Activated T-helper 2 cell treated with anti-CD3 and anti-CD28 coated beads, Interferon-gamma antibody, Interleukin-2, Interleukin-4, amounts not matched to agents 10 μg/mL and 5 μg/mL and 100 μg/mL, durations not matched to agents 14 hours and 24 hours and 36 hours (primary cell): ENCODE measurements at places on chromosomes 3 and 15.

DNA sequence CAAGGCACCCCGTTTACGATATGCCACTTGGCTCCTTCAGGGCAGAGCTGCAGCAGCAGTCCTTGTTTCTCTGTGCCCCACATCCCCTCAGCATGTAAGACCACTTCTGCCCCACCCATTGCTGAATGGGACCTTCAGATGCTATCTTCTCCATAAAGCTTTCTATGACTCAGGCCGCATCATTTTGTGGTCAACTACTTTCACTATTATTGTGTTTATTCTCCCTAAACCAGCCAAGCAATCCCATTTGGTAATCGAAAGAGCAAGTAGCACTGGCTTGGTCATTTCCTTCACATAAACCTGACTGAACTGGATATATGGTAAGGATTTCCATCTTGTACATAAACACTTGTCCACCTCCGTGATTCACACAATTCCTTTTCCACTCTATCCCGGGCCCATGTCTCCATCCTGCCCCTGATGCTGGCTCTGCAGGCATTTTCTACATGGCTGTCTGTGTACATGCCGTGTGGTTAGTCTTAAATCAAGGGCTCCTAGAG, 25.7 kb downstream of the LIPC start:
- DNase-seq = peak; percentile 54
- peaks cover 78% of the 10 kb centered on the region for H3K4me1 ChIP-seq
- H3K27ac ChIP-seq = peak overlapping the region; percentile 91
- H3K36me3 ChIP-seq = no peaks in the 10 kb centered on the region

DNA sequence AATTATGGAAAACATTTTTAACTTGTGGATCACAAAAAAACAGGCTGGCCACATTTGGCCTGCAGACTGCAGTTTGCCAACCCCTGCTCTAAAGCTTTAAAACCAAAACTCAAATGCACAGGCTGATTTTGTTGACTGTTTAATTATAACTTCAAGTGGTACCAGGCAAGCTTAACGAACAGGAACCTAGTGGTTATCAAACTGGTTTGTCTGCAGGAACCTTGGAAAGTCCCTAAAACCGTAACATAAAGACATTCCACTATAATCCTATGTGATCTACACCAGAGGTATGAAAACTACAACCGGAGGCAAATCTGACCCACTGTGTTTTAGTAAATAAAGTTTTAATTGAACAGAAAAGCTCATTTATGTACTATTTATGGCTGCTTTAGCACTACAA, 52.4 kb downstream of the TBL1XR1 start:
- peaks cover 22% of the 10 kb centered on the region for H3K36me3 ChIP-seq
- no peaks in the 10 kb centered on the region for H3K27me3 ChIP-seq
- H3K4me3 ChIP-seq = peak overlapping the region; percentile 61
- peaks cover 63% of the 10 kb centered on the region for H3K4me1 ChIP-seq
- DNase-seq = no peak
- H3K27ac ChIP-seq = peak overlapping the region; percentile 86

DNA sequence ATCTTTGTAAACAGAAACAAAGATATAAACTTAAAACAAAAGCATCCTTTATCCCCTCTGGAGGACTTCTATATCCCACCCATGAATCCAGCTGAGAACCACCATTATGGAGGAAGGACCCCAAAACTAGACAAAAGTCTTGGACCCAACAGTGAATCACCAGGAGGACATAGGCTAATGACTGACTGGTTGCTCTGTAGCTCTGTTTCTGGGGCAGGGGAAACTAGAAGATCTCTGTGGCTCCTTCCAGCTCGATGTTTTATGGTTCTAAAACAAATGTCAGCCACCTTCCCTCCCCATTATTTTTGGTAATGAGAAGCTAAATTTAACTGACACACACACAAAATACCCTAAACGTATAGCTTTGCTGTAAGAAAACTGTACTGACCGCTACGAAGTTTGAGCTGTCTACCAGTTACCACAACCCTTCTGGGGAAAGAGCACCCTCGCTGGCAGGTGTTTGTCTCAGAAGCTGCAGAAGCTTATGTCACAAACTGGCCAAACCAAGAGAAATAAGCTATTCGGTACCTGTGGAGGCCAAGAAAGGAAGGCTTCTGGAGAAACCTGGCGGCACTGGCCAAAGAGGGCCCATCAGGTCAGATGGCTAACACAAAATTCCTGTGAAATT, 36.4 kb downstream of the MB21D2 start:
- H3K27ac ChIP-seq = no peak overlapping the region
- H3K4me3 ChIP-seq = no peak overlapping the region
- H3K27me3 ChIP-seq = peaks cover 1% of the 10 kb centered on the region
- peaks cover 6% of the 10 kb centered on the region for H3K36me3 ChIP-seq

DNA sequence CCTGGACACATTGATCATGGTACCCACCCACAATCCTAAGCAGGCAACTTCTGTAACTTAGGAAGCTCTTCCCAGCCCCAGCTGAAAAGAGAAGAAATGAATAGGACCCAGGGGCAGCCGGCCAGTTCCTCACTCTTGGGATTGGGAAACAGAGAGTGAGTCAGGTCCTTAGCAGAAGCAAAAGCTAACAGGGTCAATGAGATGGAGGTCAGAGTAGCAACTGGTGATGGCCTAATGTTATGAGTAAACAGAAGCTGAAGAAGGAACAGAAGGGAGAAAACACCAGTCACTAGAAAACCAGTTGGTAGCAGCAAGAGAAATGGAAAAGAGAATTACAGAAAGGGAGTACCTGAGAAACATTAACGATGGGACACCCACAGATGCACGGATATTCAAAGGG, 20.0 kb downstream of the RIOX2 start:
- H3K27ac ChIP-seq = no peak overlapping the region
- no peak overlapping the region for H3K4me3 ChIP-seq
- H3K4me1 ChIP-seq = no peaks in the 10 kb centered on the region
- H3K36me3 ChIP-seq = peaks cover 82% of the 10 kb centered on the region
- no peak for DNase-seq

DNA sequence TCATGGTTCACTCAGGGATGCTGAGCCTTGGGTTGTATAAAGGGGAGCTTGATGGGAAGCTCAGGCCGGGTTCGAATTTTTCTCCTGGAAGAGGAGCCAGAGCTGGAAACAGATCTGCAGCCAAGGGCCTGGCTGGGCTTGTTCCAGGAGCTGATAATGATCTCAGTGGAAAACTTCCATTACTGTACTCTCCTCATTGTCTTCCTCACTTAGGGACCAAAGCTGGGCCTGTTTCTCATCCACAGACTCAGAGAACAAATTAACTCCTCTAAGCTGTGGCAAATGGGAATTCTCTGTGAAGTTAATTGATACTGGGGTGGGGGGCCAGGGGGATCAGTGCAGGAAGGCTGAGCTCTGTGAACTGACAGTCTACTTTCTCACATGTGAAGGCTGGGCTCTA, 92.0 kb downstream of the PRICKLE2 start:
- peaks cover 2% of the 10 kb centered on the region for H3K27me3 ChIP-seq
- no peaks in the 10 kb centered on the region for H3K36me3 ChIP-seq
- no peak overlapping the region for H3K27ac ChIP-seq
- no peak for DNase-seq
- no peaks in the 10 kb centered on the region for H3K4me1 ChIP-seq
- no peak overlapping the region for H3K4me3 ChIP-seq

GRCh38 chr3:17258823-17259436, 374.2 kb downstream of the PLCL2 start:
- H3K27ac ChIP-seq = no peak overlapping the region
- DNase-seq = no peak
- H3K27me3 ChIP-seq = no peaks in the 10 kb centered on the region
- no peaks in the 10 kb centered on the region for H3K36me3 ChIP-seq

- peaks cover 42% of the 10 kb centered on the region for H3K4me1 ChIP-seq
- H3K36me3 ChIP-seq = peaks cover 4% of the 10 kb centered on the region
- H3K27ac ChIP-seq = peak overlapping the region; percentile 84
- H3K27me3 ChIP-seq = no peaks in the 10 kb centered on the region
- DNase-seq = peak; percentile 46
These were observed 26.7 kb downstream of the FLNB start for GRCh38 chr3:58034738-58035523.
